ENCODE measurements at places on chromosomes 7 and 10. TPM values are rescaled to one million over a fixed set of nuclear protein-coding genes. Genes with fewer than 3 reads are reported as not detected.

FOXI2 gene
- 0.23 TPM for total RNA-seq

PIK3AP1 gene
- total RNA-seq: 10.1 TPM

DNA sequence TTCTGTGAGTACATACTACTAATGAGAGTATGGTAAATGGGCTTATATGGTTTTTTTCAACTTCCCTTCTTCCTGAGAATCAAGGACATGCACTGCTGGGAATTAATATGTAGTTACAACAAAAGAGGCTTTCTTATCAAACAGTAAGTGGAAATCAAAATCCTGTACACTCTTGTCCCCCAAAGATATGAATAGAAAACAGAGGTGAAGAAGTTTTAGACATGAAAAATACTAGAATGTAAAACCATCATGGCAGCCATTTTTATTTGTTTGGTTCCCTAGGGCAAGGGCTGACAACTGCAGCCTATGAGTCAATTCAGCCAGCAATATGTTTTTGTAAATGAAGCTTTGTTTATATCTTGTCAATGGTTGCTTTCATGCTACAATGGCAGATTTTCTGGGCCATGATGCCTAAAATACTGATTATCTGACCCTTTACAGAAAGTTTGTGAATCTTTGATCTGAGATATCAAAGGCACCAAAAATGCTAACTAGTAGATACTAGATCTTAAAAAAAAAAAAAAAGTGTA, 422.4 kb downstream of the PARD3 start:
- H3K27ac ChIP-seq: no peak overlapping the region
- H3K36me3 ChIP-seq: no peaks in the 10 kb centered on the region
- H3K4me1 ChIP-seq: peaks cover 7% of the 10 kb centered on the region
- H3K27me3 ChIP-seq: no peaks in the 10 kb centered on the region
- DNase-seq: no peak
- H3K4me3 ChIP-seq: no peak overlapping the region

GRCh38 chr7:49020145-49020544, 95.8 kb downstream of the CDC14C start:
- H3K4me3 ChIP-seq: no peak overlapping the region
- no peaks in the 10 kb centered on the region for H3K27me3 ChIP-seq
- H3K36me3 ChIP-seq: no peaks in the 10 kb centered on the region

DNA sequence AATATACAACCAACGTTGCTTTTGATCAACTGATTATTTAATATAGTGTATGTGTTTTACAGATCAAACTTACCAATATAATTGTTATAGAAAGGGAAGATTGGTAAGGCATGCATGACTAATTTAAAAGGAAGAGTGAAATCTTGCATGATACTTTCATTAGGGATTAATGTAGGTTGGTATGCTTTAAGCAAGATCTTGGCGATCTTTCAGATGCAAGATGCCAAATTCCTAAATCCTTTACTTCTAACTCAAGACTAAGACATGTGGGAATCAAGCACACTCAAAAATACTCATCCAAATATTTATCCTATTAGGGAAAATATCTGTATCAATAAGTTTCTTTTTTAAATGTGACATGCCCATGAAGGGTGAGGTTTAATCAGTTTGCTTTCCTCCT, 321.4 kb upstream of the MEOX2 start:
- H3K36me3 ChIP-seq: no peaks in the 10 kb centered on the region
- H3K4me3 ChIP-seq: no peak overlapping the region
- no peak for DNase-seq
- no peaks in the 10 kb centered on the region for H3K4me1 ChIP-seq
- H3K27me3 ChIP-seq: no peaks in the 10 kb centered on the region

- H3K4me3 ChIP-seq: no peak overlapping the region
- H3K27me3 ChIP-seq: no peaks in the 10 kb centered on the region
- no peaks in the 10 kb centered on the region for H3K36me3 ChIP-seq
- DNase-seq: no peak
- no peak overlapping the region for H3K27ac ChIP-seq
- H3K4me1 ChIP-seq: no peaks in the 10 kb centered on the region
Measured at GRCh38 chr10:64506963-64507362, 985.8 kb downstream of the REEP3 start.

- H3K4me3 ChIP-seq: no peak overlapping the region
- no peak for DNase-seq
- no peaks in the 10 kb centered on the region for H3K36me3 ChIP-seq
- H3K27ac ChIP-seq: no peak overlapping the region
- H3K4me1 ChIP-seq: no peaks in the 10 kb centered on the region
Measured at GRCh38 chr10:114758331-114758730, 63.2 kb upstream of the FHIP2A start.

GRCh38 chr7:102272075-102272916, 14.4 kb upstream of the SH2B2 start:
- H3K36me3 ChIP-seq: no peaks in the 10 kb centered on the region
- H3K27me3 ChIP-seq: no peaks in the 10 kb centered on the region
- no peak overlapping the region for H3K27ac ChIP-seq
- no peaks in the 10 kb centered on the region for H3K4me1 ChIP-seq
- no peak overlapping the region for H3K4me3 ChIP-seq

DNA sequence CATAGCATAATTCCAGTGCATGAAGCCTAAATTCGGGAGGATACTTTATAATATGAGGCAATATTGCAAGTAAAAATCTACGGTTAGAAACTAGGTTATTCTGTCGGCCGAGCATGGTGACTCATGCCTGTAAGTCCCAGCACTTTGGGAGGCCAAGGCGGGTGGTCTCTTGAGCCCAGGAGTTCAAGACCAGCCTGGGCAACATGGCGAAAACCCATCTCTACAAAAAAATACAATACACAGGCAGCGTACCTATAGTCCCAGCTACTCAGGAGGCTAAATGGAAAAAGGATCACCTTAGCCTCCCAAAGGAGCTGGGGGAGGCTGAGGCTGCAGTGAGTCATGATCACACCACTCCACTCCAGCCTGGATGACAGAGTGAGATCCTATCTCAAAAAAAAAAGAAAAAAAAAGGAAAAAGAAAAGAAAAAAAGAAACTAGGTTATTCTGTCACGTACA, 14.2 kb downstream of the SKAP2 start:
- H3K27ac ChIP-seq: no peak overlapping the region

UBE2D1 gene
- total RNA-seq: 15.6 TPM

DNA sequence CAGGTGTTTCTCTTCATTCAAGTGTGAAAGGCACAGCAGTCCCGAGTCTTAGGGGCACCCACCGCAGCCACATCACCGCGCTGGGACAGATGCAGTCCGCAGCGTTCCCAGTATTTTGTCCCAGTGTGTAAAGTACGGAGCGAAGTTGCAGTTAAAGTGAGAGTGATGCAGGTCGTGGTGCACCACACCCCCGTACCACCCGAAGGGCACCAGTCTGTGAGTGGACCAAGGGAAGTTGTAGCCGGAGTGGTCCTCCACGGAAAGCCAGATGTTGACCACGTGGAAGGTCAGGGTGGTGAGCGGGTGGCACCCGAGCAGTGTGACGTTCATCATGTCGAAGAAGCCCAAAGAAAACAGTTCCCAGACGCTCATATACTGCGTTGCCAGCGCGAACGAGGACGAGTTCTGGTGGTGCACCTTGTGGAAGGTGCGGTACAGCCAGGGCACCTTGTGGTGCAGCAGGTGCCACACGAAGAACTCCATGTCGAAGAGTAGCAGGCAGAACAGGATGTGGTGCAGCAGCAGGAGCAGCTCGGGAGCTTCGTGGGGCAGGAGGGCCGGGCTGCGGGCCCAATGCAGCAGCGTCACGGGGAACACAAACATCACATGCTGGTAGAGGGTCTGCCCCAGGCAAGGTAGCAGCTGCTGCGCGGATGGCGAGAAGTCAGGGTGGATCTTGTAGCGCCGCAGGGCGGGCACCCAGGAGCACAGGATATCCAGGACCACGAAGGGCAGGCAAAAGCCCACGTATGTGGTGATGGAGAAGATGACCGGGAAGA, 526 bp downstream of the CH25H start:
- no peaks in the 10 kb centered on the region for H3K36me3 ChIP-seq
- H3K27ac ChIP-seq: no peak overlapping the region
- no peaks in the 10 kb centered on the region for H3K27me3 ChIP-seq

DNA sequence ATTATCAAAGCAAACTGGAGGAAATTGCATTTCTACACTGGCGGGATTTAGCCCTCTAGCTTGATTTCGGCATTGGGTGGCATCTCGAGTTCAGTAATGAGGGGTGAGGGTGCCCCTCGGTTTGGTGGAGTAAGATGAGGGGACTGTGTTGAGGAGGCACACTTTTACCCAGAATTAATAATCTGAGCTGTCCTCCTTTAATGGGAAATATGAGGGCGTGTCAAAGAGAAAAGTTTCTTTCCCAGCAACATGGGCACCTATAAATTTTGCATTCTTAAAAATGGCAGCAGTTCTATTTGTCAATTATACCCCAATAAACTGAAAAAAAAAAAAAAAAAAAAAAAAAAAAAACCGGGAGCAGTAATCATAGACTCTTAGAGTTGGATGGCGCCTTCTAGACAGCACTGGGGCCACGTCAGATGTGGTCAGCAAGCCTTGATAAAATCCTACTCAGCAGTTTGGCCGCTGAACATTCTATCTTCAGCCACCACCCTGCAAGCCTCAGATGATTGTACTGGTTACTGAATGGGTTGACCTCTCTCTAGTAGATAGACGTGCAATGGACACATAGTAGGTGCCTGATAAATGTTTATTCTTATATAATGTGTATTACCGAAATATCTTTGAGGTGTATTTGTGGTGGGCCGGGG, 931 bp downstream of the PAPSS2 start:
- no peaks in the 10 kb centered on the region for H3K27me3 ChIP-seq
- H3K27ac ChIP-seq: no peak overlapping the region
- no peaks in the 10 kb centered on the region for H3K36me3 ChIP-seq
- H3K4me3 ChIP-seq: peak overlapping the region; percentile 40
- H3K4me1 ChIP-seq: no peaks in the 10 kb centered on the region
- peak; percentile 73 for DNase-seq

GRCh38 chr7:148972375-148972774, 55.9 kb downstream of the PDIA4 start:
- no peak for DNase-seq
- no peaks in the 10 kb centered on the region for H3K36me3 ChIP-seq
- H3K27ac ChIP-seq: no peak overlapping the region
- H3K27me3 ChIP-seq: no peaks in the 10 kb centered on the region
- H3K4me1 ChIP-seq: no peaks in the 10 kb centered on the region

DNA sequence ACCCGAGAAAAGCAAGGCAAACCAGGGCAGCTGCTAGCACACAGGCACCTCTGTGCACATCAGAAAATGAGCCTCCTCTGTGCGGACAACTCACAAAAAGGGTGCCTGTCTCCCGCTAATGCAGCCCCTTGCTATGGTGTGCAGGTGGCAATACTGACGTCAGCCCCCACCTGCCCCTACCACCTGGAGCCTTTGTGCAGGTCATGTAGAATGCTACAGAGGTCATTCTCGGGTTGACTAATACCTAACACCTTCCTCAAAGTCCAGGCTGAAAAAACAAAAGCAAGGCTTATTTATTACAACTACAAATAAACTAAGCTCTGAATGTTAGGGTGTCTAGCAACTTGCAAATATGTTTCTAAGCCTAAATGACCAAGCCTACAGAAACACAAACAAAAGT, 13.9 kb downstream of the PIP4K2A start:
- H3K27me3 ChIP-seq: no peaks in the 10 kb centered on the region
- H3K4me3 ChIP-seq: no peak overlapping the region
- peaks cover 3% of the 10 kb centered on the region for H3K4me1 ChIP-seq
- no peak overlapping the region for H3K27ac ChIP-seq

HOXA9 gene
- 1.6 TPM for total RNA-seq

GNAT3 gene
- not detected for total RNA-seq

ZNF736 gene
- total RNA-seq: 16.0 TPM

GRCh38 chr7:69732203-69732602, 133.9 kb downstream of the AUTS2 start:
- no peaks in the 10 kb centered on the region for H3K36me3 ChIP-seq
- H3K4me3 ChIP-seq: no peak overlapping the region
- H3K27me3 ChIP-seq: no peaks in the 10 kb centered on the region
- DNase-seq: no peak

- H3K27me3 ChIP-seq: no peaks in the 10 kb centered on the region
- no peaks in the 10 kb centered on the region for H3K4me1 ChIP-seq
- no peaks in the 10 kb centered on the region for H3K36me3 ChIP-seq
- H3K4me3 ChIP-seq: no peak overlapping the region
Measured at GRCh38 chr7:139397192-139397591, 37.5 kb downstream of the LUC7L2 start.

- no peaks in the 10 kb centered on the region for H3K36me3 ChIP-seq
- no peaks in the 10 kb centered on the region for H3K4me1 ChIP-seq
- no peak for DNase-seq
- H3K27ac ChIP-seq: no peak overlapping the region
- no peak overlapping the region for H3K4me3 ChIP-seq
- H3K27me3 ChIP-seq: no peaks in the 10 kb centered on the region
Measured at GRCh38 chr10:80870282-80870681, 332.6 kb downstream of the SH2D4B start.

AKR1C4 gene
- not detected for total RNA-seq

DNA sequence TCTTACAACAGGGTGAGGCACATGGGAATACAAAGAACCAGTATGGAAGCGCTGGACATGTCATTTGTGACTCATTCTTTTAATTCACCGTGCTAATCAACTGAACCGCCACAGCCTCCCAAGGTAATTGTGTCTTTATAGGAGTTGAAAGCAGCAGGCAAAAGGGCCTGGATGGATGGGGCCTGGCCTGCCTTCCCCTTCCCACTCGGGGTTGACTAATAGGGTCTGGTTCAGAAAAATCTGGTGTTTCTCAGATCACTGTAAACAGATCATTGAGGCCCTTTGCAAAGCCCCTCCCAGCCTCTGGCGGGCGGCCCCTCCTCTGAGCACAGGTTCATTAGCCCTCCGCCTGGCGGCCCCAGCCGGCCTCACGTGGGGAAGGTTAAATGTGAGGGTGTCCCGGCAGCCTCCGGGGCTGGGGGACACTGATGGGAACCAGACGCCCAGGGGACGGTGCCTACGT, 100.8 kb downstream of the EBF3 start:
- H3K27me3 ChIP-seq: no peaks in the 10 kb centered on the region
- no peaks in the 10 kb centered on the region for H3K4me1 ChIP-seq
- no peak overlapping the region for H3K27ac ChIP-seq
- no peak overlapping the region for H3K4me3 ChIP-seq

DNA sequence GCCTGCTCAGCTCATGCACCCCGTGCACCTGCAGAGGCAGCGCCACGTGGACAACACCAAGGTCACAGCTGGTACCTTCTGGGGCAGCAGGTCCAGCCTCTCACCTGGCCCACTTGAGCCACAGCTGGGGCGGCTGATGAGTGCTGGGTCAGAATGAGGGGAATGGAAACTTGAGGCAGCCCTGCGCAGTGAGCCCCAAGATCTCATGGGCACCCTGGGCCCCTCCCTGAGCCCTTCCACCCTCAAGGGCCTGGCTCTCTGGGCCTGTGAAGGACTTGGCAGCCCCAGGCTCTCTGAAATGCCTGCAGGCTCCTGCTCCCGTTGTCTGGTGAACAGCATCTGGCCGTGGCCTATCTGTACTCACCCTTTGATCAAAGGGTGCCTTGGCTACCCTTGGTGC, 112.7 kb downstream of the TCERG1L start:
- no peak for DNase-seq
- H3K4me1 ChIP-seq: no peaks in the 10 kb centered on the region
- no peak overlapping the region for H3K27ac ChIP-seq
- H3K36me3 ChIP-seq: no peaks in the 10 kb centered on the region
- H3K4me3 ChIP-seq: no peak overlapping the region
